ENCODE measurements at places on chromosomes 1 and 21. TPM values are rescaled to one million over a fixed set of nuclear protein-coding genes. Genes with fewer than 3 reads are reported as not detected.

The ERICH3 gene
- total RNA-seq: not detected

The CELA3B gene
- total RNA-seq: not detected

The CDKN2C gene
- total RNA-seq: 55.7 TPM

DNA sequence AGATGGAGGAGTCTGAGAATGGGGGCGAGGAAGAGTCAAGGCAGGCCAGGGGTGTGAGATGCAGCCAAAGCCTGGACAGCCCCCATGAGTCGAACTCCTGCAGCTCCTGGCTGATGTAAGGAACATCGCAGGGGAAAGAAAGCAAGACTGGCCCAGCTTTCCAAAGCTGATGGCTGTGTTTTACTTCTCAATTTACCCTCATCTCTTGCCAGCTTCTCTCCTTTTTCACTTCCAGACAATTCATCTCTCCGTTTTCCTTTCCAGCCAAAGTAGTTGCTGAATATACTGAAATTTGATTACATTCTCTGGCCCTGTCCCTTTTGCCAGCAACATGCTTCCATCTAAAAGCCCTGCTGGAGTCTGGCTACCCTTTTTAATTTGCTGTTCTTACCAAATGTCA is 40.0 kb upstream of the UBE2U start:
- DNase-seq: no peak

GRCh38 chr1:207202480-207202879 is 98.4 kb downstream of the C4BPA start:
- DNase-seq: no peak

Data from Daoy (cell line).